NCI-H1930 (cell line): ENCODE measurements at places on chromosomes 16 and 17.

DNA sequence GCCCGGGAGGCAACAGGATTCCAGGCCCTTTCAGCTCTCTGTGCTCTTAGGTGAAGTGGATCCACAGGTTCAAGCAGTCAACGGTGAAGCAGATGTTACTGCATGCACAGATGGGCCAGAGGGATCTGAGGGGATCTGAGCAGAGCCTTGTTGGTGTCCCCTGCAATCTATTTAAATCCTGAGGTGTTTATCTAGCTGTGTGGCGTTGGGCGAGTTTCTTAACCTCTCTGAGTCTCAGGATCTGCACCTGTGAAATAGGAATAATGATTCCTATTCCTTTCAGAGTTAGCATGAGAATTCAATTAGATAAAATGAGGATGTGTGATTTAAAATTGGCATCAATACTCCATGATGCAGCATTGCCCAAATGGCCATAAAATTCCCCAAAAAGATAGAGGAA is 237.3 kb upstream of the CDH5 start:
- DNase-seq, result no peak

DNA sequence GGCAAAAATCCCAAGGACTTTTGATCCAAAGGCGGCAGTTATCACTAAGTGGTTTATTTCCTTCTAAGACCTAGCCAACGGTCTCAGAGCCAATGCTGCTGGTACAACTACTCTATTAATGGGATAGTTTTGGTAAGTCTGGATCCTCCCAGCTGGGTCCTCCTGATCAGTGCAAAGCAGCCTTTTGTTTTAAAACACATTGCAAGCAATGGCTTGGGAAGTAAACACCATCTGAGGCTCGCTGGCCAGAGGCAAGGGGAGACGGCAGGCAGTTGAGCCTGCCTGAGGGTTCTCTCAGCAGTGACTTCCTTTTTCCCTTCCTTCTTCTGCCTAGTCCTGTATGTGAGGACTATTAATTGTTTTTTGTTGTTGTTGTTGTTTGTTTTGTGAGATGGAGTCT is 1.6 kb upstream of the SLC5A10 start:
- DNase-seq, result no peak

GRCh38 chr16:50523710-50524109 is 24.5 kb upstream of the NKD1 start:
- no peak for DNase-seq

DNA sequence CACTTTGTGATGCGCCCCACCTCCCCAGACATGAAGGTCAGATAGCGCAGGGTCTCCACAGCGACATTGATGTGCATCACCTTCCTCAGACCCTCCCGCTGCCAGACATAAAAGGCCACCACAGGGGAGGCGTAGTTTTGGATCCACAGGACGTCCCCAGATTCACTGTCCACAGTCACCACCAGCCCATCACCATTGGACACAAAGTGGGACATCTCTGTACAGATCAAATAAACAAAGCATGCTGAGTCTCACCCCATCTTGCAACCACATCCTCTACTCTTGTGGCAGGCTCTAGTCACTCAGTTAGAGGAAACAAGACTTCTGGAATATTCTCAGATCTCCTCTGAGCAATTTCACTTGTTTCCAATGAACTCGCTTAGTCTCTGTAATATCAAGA is 46.3 kb upstream of the ICAM2 start:
- DNase-seq, result no peak

DNA sequence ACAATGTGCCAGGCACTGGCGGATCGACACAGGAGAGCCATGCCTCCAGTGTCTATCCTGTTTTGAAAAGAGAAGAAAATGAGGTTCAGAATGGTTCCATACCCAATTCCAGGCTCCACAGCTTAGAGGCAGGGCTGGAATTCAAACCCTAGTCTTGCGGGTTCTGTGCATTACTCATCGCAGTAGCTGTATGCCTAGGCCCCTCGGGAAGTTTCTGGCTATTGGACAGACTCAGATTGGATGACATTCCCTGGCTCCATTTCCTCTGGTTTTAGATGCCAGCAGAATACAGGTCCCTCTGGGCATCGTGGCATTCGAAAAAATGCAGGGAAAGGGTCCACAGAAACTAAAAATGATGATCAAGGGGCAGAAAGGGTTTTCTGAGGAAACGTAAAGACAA is 184.7 kb downstream of the COPRS start:
- DNase-seq, result no peak

DNA sequence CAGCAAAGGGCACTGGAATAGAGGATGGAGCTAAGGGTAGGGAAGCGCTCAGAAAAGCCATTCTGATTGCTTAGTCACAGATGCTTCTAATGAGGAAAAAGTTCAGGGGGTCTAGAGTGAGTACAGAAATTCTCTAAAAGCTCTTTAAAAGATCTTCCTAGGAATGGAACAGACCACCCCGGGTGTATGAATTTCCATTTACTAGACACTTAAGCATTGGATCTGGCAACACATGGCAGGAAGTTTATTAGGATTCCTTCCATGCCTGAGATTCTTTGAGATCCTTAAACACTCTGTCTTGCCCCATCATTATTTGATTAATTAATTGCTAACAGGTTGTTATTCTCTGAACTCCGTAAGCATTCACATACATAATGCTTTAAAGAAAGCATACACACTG is 8.5 kb downstream of the KRTAP9-7 start:
- DNase-seq, result no peak
